ENCODE measurements at places on chromosomes 2 and 18.

DNA sequence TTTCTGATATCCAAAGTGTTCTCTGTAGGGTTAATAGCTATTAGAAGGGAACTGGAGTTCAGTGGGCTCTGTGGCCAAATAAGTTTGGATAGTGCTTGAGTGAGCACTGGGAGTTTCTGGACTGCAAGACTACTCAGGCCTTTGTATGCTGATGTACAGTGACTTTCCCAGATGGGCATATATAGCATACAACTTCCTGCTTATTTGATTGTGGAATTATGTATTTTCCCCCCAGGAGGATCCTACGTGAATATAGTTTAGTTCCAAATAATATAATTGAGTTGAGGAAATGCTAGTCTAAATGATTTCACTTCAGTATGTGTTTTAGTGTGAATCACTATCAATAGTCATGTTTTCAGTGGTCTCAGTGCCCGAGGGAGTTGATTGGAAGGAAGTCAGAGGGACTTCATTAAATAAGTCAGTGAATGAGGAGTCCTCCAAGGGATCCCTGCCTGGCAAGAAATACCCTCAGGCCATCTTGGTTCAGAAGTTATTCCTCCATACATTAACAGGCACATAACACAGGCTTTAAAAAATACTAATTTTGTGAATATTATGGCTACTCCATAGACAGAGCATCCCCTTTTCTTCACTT is 251.4 kb downstream of the PRKCE start:
- DNase-seq = no peak

GRCh38 chr2:60984720-60985119 is 32.8 kb upstream of the PEX13 start:
- peak; percentile 55 for DNase-seq

DNA sequence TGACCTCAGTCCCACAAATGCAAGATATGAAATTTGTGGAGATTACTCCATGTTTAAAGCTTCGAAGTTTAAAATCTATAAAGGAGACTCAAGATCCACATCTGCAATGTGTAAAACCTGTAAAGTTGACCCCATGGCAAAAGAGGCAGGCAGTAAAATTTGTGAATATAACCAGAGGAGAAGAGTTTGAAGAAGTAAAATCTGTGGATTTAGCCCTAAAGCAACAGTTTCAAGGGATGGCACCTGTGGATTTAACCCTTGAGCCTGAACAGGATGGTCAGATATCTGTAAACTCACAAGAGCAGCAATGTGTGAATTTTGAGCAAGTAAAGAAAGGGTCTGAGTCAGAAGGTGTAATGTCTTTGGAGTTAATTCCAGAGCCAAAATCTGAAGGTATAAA is 11.2 kb upstream of the ZNF512 start:
- DNase-seq = no peak

GRCh38 chr18:48160622-48161021 is 230.2 kb upstream of the SMAD2 start:
- no peak for DNase-seq

DNA sequence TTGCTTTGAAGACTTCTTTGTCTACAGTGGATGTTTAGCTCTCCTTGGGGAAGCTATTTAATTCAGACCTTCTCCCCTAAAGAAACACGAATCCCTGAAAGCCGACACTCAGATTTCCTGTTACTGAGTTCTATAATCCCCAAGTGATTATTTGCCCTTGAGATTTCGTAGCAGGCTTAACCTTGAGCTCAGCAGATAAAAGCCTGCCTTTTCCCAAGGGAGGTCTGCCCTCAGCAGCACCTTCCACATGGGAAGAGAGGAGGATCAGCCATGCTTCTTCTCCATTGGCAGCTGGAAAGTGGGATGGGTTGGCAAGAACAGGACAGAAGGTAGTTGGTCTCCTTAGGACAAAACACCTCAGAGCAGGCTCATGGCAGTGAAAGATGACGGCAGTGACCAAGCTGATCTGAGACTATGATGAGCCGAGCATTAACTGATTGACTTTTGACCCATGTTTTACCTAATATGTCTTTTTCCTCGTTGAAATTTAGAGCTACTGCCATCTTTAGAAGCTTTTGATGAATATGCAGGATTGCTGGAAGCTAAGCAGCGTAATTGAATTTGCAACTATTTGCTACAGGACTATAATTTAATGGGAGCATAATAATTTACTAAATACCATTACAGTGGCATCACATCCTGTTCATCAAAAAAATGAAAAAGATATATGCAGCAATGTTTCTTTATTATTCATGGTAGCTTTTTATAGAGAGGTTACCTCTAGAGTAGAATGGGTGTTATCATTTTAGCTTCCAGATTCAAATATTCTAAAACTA is 511.1 kb upstream of the ID2 start:
- DNase-seq = no peak

- no peak for DNase-seq
Observed at GRCh38 chr2:220078439-220078838, 451.0 kb downstream of the SLC4A3 start.

DNA sequence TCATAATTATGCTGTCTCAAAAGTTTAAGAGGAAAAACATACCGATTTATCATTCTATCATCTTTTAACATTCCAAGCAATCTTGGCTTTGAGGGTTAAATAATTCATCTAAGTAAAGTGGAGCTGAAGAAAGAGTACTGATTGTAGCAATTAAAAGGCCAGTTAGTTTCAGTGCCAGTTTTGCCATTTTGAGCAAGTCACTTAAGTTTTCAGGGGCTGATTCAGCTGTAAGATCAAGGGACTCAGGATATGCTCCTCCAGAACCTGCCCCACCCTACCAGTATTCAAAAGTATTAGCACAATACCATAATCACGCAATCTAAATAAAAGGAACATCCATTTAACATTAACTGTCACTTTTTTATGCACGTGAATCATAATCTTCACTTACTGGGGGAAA is 1.9 kb downstream of the SS18 start:
- DNase-seq = peak; percentile 26

Measured in NB4 (cell line).